ENCODE measurements at places on chromosomes 7 and 10.

GRCh38 chr10:68231817-68232251 is at the start of gene ATOH7:
ATOH7 (minus strand) TSS chr10:68232113; CDS start chr10:68231677, 436 bp downstream.
- DNase-seq: no peak

DNA sequence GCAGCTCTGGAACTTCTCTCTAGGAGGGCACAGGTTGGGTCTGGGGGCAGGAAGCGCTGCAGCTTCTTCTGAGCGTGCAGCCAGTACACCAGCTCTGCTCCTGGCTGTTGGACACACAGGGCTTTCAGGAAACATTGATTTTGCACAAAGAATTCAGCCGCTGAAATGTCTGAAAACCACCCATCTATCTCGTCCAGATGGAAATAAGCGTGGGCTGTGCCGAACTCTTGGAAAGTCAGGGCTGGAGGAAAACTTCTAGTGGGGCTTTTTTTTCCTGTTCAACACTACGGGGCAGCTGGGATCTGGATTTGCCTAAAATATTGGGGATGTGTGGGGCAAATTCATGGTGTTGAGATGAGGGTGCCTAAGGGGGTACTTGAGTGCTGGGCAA is 31.2 kb downstream of the PALD1 start:
- no peak for DNase-seq

DNA sequence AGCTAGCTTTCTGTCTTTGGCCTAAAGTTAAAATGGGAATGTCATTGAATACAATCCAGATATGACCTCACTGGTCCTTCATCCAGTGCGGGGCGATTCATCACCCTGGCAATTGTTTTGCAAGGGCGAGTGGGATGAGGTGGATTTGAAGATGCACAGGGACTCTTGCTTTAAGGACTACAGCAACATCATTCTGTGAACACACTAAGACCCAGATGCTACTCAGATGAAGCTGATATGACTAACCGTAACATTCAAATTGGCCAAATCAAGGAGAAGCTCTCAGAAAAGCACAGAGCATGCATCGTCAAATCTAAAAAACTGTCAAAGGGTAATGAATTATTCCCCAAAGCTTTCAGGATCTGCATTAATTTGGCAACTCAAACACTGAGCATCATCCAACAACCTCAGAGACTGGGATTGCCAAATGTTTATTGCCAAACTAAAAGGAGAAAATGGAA is 12.8 kb downstream of the CPA1 start:
- no peak for DNase-seq

DNA sequence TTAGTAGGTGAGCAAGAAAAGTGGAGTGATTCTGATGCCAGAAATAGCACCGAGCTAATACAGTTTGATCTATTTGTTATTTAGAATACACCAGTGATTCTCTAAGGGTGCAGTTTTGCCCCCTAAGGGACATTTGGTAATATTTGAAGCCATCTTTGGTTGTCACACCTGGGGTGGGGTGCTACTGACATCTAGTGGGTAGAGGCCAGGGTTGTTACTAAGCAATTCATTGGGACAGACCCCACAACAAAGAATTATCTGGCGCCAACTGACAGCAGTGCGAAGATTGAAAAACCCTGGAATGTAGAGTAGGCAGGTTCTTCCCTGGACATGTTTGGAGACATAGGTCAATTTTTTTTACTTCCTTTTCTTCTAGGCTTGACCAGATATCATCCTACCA is 14.6 kb downstream of the PALS2 start:
- no peak for DNase-seq

DNA sequence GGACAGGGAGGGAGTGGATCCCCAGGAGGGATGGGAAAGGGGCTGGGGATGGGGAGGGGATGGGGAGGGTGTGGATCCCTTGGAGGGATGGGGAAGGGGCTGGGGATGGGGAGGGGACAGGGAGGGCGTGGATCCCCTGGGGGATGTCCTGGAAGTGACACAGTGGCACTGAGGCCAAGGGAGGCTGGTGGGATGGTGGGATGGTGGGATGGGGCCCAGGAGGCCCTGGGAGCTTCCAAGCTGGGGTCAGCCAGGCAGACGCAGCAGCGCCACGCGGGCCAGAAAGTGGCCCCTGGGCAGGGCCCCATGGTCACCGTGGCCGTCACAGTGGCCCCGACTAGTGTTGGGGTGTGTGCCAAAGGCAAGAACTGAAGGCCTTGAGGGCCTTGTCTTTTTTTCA is 67.8 kb downstream of the INPP5A start:
- DNase-seq: no peak

GRCh38 chr7:1920266-1920681 is 250.2 kb downstream of the ELFN1 start:
- peak; percentile 63 for DNase-seq

Measured in activated CD8-positive, alpha-beta memory T cell treated with anti-CD3 and anti-CD28 coated beads, Interleukin-2, amount 50 U/mL, for 48 hours (primary cell).